ENCODE measurements at places on chromosomes 1 and 21.

DNA sequence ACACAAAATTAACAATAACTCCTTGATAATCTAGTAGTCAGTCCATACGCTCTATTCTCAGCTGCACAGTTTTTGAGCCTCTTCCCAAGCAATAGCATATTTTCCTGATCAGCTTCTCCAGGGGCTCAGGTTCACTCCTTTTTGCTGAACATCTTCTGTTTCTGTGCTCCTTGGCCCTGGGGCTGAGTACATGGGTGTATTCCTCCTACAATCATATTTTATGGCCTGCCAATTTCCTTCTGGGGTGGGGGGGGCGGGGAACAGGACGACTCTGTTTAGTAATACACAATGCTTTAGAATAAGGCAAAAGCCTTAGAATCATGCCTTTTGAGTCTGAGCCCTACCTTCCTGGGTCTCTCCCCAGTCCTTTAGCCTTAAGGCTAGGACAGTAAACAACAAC lies 8.5 kb downstream of the CLDN19 start:
- no peak for DNase-seq

DNA sequence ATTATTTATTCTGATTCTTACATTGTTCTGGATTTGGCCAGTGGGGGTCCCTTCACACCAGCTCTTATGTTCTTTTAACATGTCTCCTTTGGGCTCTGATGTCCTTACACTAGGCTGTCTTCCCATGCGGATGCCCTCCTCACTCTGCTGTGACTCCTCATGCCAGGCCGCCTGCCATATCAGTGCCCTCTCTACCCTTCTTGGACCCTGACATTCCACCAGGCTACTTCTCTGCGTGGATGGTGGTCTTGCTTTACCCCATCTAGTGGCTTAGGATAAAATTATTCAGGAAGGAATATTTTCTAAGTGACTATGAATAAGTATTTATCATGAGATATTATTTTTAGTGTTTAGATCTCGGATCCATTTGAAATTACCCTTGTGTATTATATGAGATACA lies 21.2 kb downstream of the ATF6 start:
- no peak for DNase-seq

DNA sequence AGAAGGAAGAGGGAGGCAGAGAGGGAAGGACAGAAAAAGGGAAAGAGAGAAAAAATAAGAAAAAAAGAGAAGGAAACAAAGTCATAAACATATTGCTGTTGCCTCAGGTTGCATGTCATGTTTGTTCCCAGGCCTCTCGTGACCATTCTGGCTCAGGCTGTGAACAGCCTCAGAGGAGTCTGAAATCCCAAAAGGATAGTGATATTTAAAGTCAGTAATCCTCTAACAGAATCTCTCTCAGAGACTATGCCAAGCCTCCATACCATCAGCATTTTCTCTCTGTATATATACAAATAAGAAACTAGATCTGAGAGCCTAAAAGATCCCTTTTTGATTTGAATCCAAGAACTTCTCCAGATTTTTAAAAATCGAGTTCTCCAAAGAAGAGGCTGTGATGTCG lies 35.2 kb downstream of the GORAB start:
- DNase-seq, result no peak

DNA sequence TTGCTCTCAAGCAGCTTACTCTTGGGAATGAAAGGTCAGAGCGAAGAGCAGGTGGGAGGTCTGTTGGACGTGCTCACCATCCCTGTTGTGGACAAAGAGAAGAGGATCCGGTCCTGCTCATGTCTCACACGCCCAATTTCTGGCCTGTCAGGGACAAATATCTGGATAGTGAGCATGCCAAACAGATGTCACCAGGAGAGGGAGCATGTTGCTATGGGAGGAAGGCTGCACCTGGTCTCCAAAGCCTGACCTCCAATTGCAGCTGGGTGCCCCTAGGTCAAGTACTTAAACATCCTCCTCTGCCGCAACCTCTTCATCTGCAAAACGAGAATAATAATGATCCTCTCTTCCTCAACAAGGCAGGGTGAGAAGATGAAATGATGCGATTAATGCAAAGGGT lies 53.4 kb downstream of the DMRTA2 start:
- DNase-seq, result peak; percentile 9

DNA sequence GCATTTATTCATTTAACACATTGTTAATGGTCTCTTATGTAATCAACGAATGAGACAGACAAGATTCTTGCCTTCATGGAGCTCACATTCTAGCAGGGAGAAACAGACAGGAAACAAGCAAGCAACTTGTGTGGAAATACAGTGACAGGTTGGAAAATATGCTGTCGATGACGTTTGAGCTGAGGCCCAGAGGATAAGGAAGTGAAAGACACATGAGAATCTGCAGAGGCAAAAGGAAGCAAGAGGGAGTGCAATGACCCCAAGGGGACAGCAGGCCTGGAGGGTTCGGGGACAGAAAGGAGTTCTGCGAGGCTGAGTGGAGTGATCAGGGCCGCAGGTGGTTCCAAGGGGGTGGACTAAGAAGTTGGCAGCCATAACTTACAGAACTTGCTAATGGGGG lies 60.6 kb upstream of the AKT3 start:
- no peak for DNase-seq

- no peak for DNase-seq
These were observed 13.4 kb upstream of the SPSB1 start for GRCh38 chr1:9279172-9279840.
